MCF 10A (cell line): ENCODE measurements at places on chromosomes 2 and 18. TPM values are rescaled to one million over a fixed set of nuclear protein-coding genes. Genes with fewer than 3 reads are reported as not detected.

Gene MAP3K19
- not detected in 2 replicates for total RNA-seq

Gene KLHL41
- total RNA-seq: 0.34 and 0.35 TPM in 2 replicates

Gene MGAT4A
- 3.7 and 4.6 TPM in 2 replicates for total RNA-seq

Gene MARCO
- total RNA-seq: 1.5 and 2.4 TPM in 2 replicates

Gene SLC11A1
- 0.09 and 0.32 TPM in 2 replicates for total RNA-seq

Gene IL37
- total RNA-seq: not detected in 2 replicates

Gene PROC
- not detected in 2 replicates for total RNA-seq

Gene ASAP2
- 80.8 and 89.5 TPM in 2 replicates for total RNA-seq
